ENCODE measurements at places on chromosomes 6 and 20.

DNA sequence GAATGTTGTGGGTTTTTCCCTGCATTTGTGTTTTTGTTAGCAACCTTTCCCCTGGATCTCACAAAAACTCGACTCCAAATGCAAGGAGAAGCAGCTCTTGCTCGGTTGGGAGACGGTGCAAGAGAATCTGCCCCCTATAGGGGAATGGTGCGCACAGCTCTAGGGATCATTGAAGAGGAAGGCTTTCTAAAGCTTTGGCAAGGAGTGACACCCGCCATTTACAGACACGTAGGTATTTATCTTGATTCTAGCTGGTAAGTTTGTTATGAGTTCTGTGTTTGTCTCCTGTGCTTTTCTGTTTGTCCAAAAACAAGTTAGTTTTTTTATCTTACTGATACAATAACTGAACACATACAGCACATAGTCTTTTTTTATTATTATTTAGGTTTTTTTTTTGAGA lies 3.0 kb downstream of the SLC25A27 start:
- no peak for DNase-seq

DNA sequence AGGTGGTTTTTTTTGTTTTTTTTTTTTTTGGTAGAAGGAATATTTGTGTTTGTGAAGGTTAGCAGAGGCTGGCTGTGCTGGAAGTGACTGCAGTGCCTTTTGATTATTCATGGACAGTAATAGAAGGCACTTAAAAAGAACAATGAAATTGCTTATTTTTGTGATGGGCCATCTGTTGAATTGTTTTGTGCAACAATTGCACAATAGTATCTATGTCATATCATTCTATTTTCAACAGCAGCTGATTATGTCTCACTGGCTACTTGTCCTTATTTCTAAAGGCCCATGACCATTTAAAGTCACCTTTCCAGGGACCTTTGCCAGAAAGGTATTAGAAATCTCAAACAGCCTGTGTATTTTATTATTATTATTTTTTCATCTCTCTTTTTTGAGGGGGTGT lies 70.6 kb downstream of the AFG1L start:
- DNase-seq, result no peak

- no peak for DNase-seq
These were observed 247.0 kb downstream of the PHACTR1 start for GRCh38 chr6:12963567-12963966.

- no peak for DNase-seq
These were observed 243.1 kb downstream of the CDH26 start for GRCh38 chr20:60201198-60201835.

DNA sequence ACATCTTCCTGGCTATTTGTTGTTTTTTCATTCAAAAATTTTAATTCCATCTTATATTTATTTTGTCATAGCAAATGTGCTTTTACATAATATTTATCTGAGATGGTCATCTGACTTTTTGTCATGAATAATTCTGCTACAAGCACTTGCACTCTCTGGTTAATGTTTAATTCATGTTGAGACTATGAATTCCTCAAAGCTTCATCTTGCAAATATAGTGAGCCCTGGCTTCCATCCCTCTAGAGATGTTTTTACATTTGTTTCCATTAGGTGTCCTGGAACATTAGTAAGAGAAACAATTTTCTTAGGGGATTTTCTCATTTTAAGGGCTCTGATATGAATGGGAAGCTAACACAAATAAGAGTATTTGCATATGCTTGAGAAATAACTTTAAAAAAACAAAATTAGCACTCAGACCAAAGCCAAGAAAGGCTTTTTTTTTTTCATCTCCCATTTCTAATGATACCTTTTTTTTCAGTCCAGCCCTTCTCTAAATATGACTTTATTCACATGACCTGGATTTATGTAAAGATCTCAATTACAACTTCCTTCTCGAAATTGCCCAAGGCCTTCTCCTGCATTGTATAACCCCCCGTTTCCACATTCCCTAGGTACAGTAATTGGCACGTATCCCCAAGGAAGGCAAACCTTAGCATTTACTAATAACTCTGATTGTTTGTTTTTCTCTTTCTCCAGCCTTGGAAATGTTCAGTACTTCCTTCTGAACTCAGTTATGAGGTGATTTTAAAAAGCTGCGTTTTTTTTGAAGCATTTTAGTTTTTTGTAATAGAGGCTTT lies 797.0 kb upstream of the GJE1 start:
- DNase-seq, result no peak

Measured in NCI-H510A (cell line).